Urinary bladder (tissue), 4 donors: ENCODE measurements at places on chromosomes 7 and 10. TPM values are rescaled to one million over a fixed set of nuclear protein-coding genes. Genes with fewer than 3 reads are reported as not detected.

ATRNL1 gene
- total RNA-seq, result 153 TPM

PSPH gene
- total RNA-seq, result 19.9 TPM

GRCh38 chr7:70771451-70771850 lies 360.5 kb upstream of the GALNT17 start:
- DNase-seq, result no peak

GRCh38 chr7:4965295-4966022 lies 6.5 kb upstream of the MMD2 start:
- DNase-seq, result no peak
